ENCODE measurements at places on chromosomes 7 and 10.

GRCh38 chr10:126252884-126253610 is 135.2 kb downstream of the ADAM12 start:
- no peak for DNase-seq

DNA sequence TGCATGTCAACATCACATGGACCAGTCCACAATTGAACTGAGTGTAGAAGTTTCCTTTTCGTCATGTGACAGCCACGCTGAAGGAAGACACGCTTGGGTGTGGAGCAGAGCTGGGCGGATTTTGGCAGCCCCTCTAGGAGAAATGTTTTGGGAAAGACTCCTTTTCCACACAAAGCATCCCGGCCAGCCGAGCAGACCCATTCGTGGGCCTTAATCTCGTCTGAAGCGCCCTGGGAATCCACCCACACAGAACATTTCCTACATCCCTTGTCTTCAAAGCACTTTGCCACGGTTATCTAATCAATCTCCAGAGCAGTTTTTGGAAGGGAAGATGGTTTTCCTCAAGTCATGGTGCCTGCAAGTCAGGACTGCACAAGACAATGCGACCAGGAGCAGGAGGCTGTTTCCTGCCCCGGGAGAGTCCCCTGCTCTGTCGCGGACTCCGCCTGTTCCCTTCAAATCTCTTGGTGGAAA is 8.4 kb upstream of the IFT22 start:
- DNase-seq: no peak

GRCh38 chr10:88309365-88309764 is 273.8 kb downstream of the RNLS start:
- no peak for DNase-seq

DNA sequence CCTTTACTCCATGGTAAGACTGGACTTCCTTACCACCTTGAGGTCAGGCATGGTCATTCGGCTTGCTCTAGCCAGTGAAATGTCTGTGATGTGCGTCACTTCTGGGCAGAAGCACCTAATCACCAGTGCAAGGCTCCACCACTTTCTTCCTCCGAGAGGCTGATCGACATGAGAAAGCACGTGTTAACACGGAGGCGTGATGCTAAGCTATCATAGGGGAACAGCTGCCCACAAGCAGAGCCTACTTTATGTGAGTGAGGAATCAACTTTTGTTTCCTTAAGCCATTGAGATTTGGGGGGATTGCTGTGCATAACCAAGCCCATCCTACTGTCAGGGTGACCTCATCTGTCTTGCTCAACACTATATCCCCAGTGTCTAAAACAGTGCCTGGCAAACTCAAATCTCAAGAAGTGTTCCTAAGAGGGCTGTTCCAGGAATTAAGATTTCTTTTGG is 23.1 kb upstream of the SAR1A start:
- no peak for DNase-seq

GRCh38 chr7:73834626-73835191 is 3.9 kb downstream of the CLDN4 start:
- DNase-seq: no peak

DNA sequence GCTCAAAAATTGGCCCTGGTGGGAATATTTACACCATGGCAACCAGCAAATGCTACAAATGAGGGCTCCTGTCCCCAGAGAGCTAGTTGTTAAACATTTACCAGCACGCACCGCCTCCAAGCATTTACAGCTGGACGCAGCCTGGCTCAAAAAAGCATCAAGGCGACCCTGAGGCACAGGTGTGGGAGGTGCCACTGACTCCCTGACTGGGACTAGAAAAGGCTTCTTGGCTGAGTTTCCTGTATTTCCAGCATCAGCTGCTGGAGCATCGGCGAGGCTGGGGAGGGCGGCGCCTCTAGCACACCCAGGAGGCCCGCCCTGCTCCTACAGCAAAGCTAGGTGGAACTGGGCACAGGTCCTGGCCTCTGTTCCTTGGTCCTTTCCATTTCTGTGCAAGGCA is 43.5 kb upstream of the ZRANB1 start:
- DNase-seq: no peak

- peak; percentile 77 for DNase-seq
These were observed 336.0 kb downstream of the PLXNA4 start for GRCh38 chr7:132240262-132240661.

- DNase-seq: no peak
These were observed 152.5 kb downstream of the PLXDC2 start for GRCh38 chr10:19968745-19969144.

GRCh38 chr7:107876916-107877315 is 14.1 kb upstream of the DLD start:
- no peak for DNase-seq

GRCh38 chr10:18021725-18022480 is 70.2 kb downstream of the SLC39A12 start:
- DNase-seq: no peak

DNA sequence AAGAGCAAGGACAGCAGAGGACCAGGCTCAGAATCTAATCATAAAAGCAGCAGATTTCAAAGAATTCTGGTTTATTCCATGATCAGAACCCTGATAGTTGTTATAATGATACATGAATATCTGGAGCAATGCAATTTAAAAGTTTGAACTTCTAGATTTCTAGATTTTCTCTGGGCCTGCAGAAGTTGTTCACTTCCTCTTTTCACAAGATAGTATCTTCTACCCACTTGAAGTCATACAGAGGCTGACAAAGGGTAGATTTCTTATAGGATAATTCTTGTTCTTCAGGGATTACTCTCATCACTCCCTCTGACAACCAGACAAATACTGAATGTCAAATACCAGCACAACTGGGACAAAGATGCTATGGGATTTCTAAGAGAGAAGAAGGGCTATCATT is 320.0 kb upstream of the ETV1 start:
- DNase-seq: no peak

DNA sequence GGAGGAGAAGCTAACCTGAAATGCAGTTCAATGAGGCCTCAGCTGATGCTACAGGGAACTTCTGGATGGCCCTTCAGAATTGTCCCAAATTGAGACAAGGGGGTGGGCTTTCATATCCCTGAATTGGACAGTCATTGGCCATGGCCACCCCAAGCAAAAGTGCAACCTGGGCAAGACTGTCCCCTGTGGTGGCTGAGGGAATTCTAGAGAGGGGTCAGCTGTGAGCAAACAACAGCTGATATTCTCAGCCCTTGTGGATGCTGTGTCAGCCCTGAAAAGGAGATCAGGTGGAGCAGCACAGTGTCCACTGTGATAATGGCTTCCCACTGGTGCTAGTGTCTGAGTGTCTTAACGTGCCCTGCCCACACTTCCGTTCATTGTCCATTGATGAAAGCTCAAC is 76.6 kb downstream of the SLC16A9 start:
- DNase-seq: no peak

DNA sequence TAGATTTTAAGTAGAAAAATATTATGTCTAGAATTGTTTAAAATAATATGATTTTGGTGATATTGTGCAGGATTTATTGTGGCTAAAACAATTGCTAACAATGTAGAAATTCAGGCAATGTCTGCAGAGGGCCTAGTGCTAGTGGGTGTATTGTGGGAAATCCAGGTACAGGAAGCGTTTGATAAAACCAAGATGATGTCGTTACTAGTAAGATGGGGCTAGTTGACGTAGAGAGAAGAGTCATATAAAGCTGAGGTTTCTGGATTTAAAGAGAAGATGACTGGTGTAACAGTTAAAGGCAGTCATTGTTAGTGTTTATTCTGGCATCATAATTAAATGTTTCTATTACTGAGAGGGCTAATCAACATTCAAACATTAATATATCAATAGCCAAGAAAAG is 43.5 kb downstream of the ADK start:
- DNase-seq: no peak

DNA sequence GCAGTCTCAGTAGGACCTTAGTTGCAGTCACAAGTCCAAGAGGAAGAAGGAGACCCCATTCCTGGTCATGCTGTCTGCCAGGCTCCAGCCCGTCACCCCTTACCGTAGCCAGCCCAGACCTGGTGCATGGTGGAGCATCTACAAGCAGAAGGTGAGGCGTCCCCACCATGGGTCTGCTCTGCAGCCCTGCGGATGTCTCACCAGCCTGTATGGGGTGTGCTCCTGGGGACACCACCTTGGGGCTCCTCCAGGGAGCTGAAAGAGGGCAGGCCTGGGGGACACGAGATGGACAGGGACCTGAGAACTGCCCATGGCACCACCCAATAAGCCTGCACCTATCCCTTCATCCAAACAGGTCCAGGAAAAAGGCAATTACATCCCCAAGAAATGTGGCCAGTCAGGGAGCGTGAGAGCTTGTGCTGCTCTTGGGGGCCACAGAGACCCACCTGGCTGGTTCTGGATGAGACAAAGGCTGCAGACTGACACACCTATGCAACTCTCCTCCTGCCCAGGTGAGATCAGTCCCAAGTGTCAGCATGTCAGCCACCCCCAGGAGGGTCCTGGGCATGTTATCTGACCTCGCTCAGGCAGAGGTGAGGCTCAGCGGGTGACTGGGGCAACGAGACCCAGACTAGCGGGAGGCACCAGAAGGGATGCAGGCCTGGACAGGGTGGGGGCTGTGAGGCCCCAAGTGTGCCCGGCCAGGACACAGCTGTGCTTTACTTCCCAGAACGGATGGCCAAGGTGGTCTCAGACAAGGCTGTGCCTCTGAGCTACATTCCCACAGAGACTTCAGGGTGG is 84.5 kb upstream of the RET start:
- DNase-seq: no peak

DNA sequence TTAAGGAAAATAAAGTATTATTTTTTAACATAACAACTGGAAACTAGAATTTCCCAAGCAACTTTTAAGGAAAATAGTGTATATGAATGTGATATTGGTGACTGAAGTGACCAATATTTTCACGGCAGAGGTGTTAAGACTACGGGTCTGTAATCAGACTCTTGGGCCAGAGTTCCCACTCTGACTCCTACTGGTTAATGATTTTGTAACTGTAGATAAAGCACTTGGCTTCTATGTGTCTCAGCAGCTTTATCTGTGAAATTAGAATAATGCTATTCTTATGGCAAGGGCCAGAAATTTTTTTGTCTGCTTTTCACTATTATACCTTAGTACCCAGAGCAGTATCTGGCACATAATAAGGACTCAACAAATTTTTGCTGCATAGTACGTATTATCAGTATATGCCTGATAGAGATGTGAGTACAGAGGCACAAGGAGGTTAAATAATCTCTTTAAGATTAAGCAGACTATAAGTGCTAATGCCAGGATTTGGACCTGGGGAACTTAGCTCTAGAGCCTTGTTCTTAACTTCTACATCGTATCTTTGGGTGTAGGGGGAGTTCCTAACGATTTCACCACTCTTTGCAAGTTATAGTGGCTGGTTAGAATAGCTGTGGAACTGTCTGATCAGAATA is 186.1 kb upstream of the SLC26A5 start:
- DNase-seq: no peak

DNA sequence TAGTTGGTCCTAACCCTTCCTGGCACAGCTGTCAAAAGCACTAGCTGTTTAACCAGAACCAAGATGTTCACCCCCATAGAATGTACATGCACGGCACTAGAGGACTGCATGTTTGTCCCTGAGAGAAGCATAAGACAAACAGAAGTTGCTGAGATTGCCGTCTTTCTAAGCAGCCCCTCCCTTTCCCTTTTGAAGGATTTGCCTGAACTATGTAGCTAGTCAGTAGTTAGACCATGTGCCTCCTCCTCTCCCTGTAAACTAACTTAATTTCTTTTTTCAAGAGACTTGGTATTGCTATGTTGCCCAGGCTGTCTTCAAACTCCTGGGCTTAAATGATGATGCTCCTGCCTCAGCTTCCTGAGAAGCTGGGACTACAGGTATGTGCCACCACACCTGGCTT is 40.7 kb downstream of the TBC1D12 start:
- DNase-seq: no peak

DNA sequence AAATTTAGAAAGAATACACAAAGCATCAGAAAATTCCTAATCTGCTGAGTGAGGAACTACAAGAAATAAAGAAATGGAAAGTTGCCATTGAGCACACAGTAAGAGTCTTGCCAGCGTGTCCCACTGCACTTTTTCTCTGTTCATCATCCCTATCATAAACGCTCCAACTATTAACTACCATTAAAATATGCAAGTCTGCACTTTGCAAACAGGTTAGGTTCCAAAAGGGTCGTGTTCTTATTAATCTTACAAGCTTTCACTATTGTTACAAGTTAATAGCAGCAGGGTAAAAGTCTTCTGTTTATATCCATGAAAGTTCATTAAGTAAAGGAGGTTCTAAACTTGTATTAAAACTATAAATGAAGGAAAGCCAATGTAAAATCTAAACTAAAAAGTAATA is 5.2 kb upstream of the JMJD1C start:
- no peak for DNase-seq

DNA sequence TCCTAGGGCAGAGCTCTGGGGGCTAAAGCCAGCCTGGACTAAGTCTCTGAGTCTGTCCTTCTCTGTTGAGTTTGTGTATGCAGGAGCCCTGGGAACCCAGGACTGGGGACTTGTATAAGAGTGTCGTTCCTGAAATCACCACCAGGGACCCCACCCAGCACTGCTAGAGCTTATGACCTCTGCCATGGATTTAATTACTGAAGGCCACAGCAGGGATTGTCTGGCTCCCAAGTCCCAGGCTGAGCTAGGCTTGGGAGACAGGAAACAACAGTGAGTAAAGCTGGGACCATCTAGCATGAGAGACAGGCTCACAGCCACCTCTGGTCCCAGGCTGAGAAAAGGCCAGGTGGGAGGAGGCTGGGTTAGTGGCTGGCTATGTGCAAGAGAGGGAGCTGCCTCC is 1.4 kb upstream of the TSPAN15 start:
- peak; percentile 88 for DNase-seq

DNA sequence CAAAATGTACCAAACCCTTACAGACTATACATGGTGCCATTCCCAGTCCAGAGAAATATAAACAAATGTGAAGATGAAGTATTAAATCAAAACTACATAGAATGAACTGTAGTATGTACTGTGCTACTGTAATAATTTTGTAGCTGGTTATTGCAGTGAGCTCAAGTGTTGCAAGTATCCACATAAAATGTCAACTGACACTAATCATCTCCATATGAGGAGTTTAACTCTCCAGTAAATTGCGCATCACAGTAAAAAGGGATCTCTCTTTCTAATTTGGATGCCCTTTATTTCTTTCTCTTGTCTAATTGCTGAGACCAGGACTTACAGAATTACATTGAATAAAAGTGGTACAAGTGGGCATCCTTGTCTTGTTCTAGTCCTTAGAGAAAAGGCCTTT is 165.5 kb downstream of the CPED1 start:
- no peak for DNase-seq

- no peak for DNase-seq
These were observed 55.5 kb upstream of the LRGUK start for GRCh38 chr7:134071355-134072331.

DNA sequence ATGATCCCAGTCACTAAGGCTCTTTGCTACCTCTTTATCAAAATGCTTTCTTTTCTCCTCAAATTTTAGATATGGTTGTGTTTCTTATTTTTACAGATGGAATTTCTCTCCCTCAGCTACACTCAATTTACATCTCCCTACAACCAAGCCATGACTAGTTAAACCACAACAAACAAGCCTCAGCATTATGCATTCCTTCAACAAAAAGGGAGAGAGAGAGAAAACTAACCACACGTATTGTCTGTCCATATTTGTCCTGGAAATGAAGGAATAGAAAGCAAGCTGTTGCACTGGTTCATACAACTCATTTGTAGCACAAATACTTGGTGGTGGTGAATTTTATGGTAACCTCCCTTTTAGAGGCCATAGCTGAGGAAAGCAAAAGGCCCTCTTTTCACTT is 286.4 kb downstream of the AHR start:
- no peak for DNase-seq

GRCh38 chr10:122733443-122733842 is 33.8 kb upstream of the C10orf120 start:
- no peak for DNase-seq

All from DMS153 (cell line).